Panc1 (cell line): ENCODE measurements at places on chromosomes 2 and 18. TPM values are rescaled to one million over a fixed set of nuclear protein-coding genes. Genes with fewer than 3 reads are reported as not detected.

DNA sequence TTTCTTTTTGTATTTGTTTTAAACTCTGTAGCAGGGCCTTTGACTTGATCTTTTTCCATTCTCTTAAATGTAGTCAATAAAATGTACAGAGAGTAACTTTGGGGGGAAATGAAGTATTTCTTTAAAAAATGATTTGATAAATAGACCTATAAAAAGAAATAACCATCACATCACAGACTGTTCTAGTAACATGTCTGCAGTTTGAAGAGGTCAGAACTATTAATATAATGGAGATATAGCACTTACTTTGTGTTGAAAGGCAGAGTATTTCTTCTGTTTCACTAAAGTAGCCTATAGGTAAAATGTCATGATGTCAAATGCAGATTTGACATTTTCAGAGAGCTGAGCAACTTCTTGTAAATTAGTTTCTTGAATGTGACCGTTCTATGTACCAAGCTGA lies 55.7 kb upstream of the FAM237A start:
- no peaks in the 10 kb centered on the region for H3K4me1 ChIP-seq
- H3K4me3 ChIP-seq = no peak overlapping the region
- no peaks in the 10 kb centered on the region for H3K27me3 ChIP-seq
- no peak for DNase-seq
- H3K27ac ChIP-seq = no peak overlapping the region

- H3K36me3 ChIP-seq = no peaks in the 10 kb centered on the region; the same call in 1 of the 2 replicates
- peak overlapping the region; percentile 53 for H3K27ac ChIP-seq
- no peaks in the 10 kb centered on the region for H3K27me3 ChIP-seq
- DNase-seq = peak; percentile 71
Measured at GRCh38 chr2:100865816-100866460, 46.0 kb downstream of the NPAS2 start.

GRCh38 chr18:77015169-77015568 lies 117.4 kb downstream of the MBP start:
- H3K4me1 ChIP-seq = no peaks in the 10 kb centered on the region; the same call in 1 of the 2 replicates
- H3K27me3 ChIP-seq = no peaks in the 10 kb centered on the region
- DNase-seq = no peak
- H3K4me3 ChIP-seq = no peak overlapping the region

CXCR1 gene
- not detected for total RNA-seq

- H3K4me1 ChIP-seq = no peaks in the 10 kb centered on the region
- H3K4me3 ChIP-seq = no peak overlapping the region
- no peaks in the 10 kb centered on the region for H3K27me3 ChIP-seq
- no peaks in the 10 kb centered on the region for H3K36me3 ChIP-seq
- no peak for DNase-seq
Measured at GRCh38 chr2:85804583-85804982, 50.8 kb downstream of the ATOH8 start.

ABCG8 gene
- 0.03 TPM for total RNA-seq

DNA sequence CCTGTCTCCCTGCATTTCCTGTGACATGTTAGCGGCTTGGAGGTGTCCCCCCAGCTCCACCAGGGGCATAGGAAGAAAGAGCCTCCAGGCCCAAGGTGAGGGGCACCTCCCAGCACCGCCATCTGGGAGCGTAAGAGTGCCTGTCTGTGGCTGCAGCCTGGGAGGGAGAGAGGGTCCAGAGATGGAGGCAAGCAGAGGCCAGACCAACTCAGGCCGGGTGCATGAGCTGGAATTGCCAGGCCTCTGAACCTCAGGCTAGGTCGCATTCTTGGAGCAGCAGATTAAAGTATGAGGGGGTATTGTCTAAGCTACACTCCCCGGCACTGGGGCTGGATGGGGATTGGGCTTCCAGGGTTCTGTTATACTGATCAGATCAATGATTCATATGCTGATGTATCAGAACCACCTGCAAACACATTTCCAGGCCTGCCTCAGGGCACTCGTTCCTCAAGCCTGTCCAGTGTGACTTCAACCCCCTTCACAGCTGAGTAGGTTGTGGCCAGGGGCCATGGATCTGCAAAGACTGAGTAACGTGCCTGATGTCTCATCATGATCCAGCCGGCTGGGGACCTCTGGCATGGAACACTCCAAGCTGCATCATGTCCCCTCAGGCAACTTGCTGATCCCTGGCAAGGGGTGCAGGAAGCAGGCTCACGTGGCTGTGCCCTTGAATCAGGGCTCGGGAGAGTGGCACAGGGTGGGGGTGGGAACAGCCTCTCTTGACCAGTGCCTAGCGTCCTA lies 73.2 kb downstream of the HS1BP3 start:
- H3K4me1 ChIP-seq = peaks cover 34% of the 10 kb centered on the region
- no peaks in the 10 kb centered on the region for H3K27me3 ChIP-seq
- no peaks in the 10 kb centered on the region for H3K36me3 ChIP-seq
- H3K27ac ChIP-seq = peak overlapping the region; percentile 75; the same call in 1 of the 2 replicates
- no peak for DNase-seq

DNA sequence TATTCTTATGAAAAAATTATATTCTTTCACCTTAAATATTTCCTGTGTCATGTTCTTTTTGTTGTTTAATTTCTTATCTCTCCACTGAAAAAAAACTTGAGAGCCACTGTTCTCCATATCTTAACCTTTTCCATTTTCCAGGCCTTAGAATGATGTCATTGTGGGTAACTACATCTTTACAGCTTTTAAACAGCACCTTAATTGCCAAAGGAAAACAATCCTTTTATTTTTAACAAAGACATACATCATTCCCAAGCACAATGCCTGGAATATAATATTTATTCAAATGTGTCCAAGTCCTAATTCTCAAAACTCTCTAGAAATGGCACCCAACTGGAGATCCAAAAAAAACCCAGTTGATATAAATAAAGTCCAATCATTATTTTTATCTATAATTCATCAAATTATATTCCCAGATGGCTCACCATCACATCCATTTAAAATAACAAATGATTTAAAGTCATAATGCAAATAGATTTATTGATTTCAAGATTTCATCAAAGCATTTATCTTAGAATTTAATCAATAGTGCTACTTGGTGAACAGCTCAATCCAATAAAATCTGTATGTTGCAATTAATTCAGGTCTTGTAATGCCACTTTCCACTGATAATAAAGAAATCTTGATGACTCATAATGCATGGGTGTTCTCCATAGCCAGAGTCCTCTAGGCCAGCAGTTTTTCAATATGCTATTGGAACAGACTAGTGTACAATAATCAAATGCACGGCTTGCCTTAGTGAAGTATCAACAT lies 107.1 kb upstream of the MAPRE2 start:
- H3K4me3 ChIP-seq = no peak overlapping the region
- H3K36me3 ChIP-seq = no peaks in the 10 kb centered on the region
- H3K27ac ChIP-seq = no peak overlapping the region
- no peak for DNase-seq
- no peaks in the 10 kb centered on the region for H3K27me3 ChIP-seq

L3MBTL4 gene
- total RNA-seq = 0.87 TPM

GRCh38 chr18:27274901-27275300 lies 89.8 kb upstream of the CHST9 start:
- no peak overlapping the region for H3K4me3 ChIP-seq
- H3K27ac ChIP-seq = no peak overlapping the region
- H3K27me3 ChIP-seq = no peaks in the 10 kb centered on the region
- no peaks in the 10 kb centered on the region for H3K36me3 ChIP-seq
